ENCODE measurements at places on chromosomes 5 and 9.
A peak's percentile ranks its signal among the peaks of the same experiment; 100 is the strongest.

DNA sequence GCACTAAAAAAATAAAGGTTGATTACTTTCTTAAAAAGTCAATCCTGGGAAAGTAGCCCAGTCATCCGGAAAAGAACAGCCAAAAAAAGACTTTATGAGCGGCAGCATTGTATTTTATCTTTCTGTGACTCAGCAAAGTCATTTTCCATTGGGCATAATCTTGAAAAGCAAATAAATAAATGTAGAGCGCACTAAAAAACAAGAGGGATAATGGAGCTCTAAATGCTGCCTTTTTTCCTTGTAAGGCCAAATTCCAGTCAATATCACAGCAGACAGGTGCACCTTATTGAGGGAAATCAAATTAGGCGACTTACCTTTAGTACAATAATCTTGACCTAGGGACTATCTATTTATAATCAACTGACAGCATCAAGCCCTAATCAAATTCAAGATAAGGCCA, 266.8 kb downstream of the MTRR start:
- no peak for DNase-seq

DNA sequence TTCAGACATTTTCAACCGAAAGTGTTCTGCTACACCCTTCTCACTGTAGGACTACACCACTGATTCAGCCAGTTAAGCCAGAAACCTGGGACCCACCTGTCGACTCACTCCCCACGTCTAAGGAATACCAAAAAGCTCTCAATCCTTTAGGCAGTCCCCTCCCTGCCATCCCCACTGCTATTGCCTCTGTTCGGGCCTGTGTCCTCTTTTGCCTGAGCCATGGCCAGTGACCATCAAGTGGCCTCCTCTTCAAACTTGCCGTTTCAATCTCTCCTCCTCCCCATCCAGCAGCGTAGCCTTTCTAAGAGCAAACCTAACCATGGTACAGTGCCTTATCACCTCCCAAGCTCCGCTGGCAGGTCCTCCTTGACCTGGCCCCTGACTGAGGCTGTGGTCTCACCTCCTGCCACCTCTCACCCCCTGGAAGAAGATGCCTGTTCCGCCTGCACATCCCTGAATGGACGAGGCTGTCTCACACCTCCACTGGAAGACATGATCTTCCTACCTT, 64.1 kb downstream of the GALNT12 start:
- DNase-seq, result no peak

DNA sequence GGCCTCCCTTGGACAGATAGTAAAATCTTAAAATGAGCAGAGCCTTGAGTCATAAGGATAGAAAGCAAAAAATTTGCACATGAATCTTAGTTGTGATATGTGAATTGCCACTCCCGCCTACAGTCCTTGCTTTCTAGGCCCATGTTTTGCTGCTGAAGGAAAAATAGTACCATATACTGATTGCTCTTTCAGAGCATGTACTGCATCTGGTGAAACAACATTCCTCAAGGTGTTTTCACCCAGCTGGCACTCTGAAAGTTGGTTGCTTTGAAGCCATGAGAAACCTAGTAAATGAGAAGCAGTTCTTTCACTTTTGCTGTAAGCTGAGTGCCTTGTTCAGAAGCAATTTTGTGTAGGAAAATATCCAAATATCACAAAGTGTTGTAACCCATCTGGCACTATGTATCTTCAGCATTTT, 10.3 kb downstream of the CDC37L1 start:
- DNase-seq, result no peak

GRCh38 chr5:140362875-140363630, 3.1 kb downstream of the SLC4A9 start:
- DNase-seq, result peak; percentile 77

GRCh38 chr9:121069396-121069795, 5.4 kb upstream of the CNTRL start:
- no peak for DNase-seq

GRCh38 chr9:87844506-87844905, 38.2 kb upstream of the SPATA31E1 start:
- no peak for DNase-seq

DNA sequence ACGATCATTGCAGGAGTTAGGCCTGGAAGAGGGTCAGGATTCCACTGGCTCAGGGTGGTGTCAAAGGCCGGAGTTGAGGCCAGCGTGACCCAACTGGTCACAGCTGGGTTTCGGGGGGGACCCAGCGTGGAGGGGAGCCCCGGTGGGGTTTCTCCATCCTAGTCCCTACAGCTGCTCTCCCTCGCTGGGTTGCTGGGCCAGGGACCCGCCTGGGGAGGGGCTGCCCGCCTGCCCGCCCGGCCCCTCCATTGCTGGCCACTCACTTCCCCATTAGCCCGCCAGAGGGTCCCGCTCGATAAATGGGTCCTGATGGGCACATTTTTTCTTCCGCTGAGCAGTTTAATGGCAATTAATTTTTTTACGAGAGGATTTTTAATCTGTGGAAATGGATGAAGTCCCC, 8.8 kb downstream of the CCDC187 start:
- no peak for DNase-seq

DNA sequence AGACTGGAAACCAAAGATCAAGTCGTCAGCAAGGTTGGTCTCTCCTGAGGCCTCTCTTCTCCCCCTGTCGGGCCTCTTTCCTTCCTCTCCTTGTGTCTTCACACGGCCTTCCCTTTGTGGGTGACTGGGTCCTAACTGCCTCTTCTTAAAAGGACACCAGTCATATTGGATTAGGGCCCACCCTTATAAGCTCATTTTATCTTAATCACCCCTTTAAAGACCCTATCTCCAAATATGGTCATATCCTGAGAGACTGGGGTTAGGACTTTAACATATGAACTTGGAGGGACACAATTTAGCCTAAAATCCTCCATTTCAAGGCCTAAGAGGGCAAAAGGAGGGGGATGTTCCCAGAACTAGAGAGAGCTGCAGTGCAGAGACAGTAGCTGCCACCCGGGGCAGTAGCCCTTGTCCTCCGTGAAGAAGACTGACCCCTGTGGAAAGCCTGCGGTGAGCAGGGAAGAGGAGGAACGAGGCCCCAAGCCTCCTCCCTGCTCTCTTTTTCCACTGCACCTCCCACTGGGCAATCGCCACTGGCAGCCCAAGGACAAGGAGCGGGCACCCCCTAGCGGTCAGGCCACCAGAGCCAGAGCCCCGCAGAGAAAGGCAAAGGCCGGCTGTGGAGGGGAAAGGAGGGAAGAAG, 34.9 kb downstream of the CFAP90 start:
- peak; percentile 81 for DNase-seq

Measured in lung (tissue), 17 donors.